ENCODE measurements at places on chromosomes 13 and 19. TPM values are rescaled to one million over a fixed set of nuclear protein-coding genes. Genes with fewer than 3 reads are reported as not detected.

CYP2B6 gene
- total RNA-seq: not detected

ARGLU1 gene
- total RNA-seq: 229 TPM

CARD8 gene
- 316 TPM for total RNA-seq

GJA3 gene
- not detected for total RNA-seq

ZNF667 gene
- total RNA-seq: 0.15 TPM

OR1I1 gene
- not detected for total RNA-seq

TGFBR3L gene
- total RNA-seq: 1.00 TPM

C19orf67 gene
- total RNA-seq: not detected

LGALS14 gene
- total RNA-seq: not detected

DZIP1 gene
- total RNA-seq: not detected

NDUFA11 gene
- total RNA-seq: 153 TPM

DNA sequence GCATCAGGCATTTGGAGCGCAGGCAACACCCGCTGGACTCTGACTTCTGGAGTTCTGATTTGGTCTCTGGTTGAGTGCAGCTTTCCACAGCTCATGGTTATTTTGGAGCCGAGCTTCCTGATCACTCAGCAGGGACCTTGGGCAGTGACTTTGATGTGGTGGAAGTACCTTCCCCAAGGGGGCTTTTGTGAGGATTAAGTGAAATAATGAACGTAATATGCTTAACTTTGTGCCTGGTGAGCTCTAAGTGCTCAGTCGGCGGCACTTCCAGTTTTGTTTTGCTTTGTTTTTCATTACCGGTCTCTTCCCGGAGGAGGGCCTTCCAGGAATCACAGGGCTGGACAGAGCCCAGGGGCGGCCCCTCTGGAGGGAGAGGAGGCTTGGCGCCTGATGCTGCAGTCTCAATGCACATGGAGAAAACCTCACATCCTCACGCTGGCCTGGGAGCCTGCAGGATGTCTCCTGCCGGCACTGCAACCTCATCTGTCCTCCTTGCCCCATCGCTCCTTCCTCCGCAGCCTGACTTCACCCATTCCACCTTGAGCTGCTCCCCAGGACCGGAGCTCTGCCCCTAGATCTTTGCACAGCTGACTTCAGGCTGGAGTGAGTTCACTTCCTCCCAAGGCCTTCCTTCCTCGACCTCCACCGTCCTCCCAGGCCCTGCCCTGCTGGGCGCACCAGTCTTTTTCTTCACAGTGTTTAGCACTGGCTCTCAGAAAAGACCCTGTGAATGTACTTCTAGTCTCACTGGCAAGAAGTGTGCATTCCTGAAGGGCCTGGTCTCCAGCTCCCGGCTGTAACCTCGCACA is 1.5 kb downstream of the PLEKHF1 start:
- DNase-seq: peak; percentile 42
- peak overlapping the region; percentile 92 for H3K27ac ChIP-seq
- no peaks in the 10 kb centered on the region for H3K27me3 ChIP-seq
- no peaks in the 10 kb centered on the region for H3K36me3 ChIP-seq
- peak overlapping the region; percentile 83 for H3K4me3 ChIP-seq

DNA sequence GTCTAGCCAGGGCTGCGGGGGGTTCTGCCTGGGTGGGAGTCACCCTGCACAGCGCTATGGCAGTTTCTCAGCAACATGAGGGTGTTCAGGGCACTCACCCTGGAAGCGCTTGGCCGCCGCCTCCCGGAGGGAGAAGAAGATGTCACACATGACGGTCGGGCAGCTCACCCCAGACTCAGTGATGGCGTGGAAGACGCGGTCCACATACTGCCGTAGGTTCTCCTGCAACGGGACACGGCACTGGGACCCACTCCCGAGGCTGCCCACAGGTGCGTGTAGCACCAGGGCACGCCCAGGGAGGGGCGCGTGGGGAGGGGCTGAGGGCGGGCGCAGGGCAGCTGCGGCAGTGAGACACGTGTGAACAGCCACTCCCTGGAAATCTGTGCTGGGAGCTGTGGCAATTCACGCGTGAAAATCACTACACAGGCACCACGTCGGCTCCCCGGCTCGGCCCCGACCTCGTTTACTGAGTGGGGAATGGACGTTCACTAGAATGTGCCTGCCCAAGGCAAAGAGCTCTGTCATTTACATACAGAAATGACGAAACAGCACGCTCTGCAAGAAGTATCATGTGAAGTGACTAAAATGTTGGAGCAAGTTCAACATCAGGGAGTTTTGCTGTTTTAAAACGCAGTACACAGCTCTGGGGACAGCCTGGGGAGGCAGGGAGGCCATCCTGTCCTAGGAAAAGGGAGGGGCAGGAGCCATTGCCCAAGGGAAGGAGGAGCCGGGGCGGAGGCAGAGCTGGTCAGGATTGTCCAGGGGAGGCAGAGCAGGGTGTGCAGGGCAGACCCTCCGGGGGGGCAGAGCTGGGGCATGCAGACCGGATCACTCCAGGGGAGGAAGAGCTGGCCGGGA is 41.5 kb upstream of the C13orf46 start:
- H3K4me3 ChIP-seq: no peak overlapping the region
- no peaks in the 10 kb centered on the region for H3K4me1 ChIP-seq
- H3K27ac ChIP-seq: no peak overlapping the region

GRCh38 chr13:50511877-50512341 is 331.6 kb downstream of the DLEU7 start:
- no peaks in the 10 kb centered on the region for H3K36me3 ChIP-seq
- no peak for DNase-seq
- H3K27me3 ChIP-seq: no peaks in the 10 kb centered on the region
- peaks cover 20% of the 10 kb centered on the region for H3K4me1 ChIP-seq
- H3K27ac ChIP-seq: peak overlapping the region; percentile 12

- peak; percentile 32 for DNase-seq
- H3K4me3 ChIP-seq: peak overlapping the region; percentile 49
- no peaks in the 10 kb centered on the region for H3K27me3 ChIP-seq
- H3K27ac ChIP-seq: peak overlapping the region; percentile 73
- no peaks in the 10 kb centered on the region for H3K36me3 ChIP-seq
These were observed 485 bp downstream of the CRYL1 start for GRCh38 chr13:20525144-20525600.

DNA sequence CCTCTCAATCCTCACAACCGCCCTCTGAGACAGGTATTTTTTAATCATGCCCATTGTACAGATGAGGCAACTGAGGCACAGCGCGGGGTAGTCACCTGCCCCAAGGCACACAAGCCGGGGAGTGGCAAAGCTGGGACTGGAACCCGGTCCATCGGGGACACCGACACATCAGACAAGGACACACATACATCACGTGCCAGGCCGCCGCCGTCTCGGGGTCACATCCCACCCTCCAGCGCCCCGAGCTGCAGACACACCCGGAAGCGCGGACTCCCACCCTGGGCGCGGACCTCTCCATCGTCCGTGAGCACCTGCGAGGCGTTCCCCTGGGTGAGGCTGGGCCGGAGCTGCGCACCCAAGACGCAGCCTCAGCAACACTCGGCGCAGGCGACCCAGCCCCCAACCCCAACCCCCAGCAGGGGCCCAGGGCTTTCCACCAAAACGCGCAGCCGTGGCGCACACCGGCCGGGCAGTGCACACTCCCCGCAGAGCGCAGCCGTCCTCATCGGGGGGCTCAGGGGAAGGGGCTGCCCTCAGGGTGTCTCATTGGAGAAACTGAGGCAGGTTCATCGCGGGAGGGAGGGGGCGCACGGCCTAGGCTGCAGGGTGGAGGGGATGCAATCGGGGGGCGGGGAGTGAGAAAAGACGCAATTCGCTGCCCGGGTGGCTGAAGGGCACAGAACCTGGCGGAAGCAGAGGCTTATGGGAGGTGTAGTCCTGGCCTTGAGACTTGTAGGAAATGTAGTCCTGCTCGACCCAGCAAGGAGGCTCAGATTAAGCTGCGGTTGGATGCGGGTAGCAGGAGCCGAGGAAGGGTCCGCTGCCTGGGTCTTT is 1.9 kb upstream of the LMTK3 start:
- peak overlapping the region; percentile 59 for H3K27ac ChIP-seq
- H3K4me3 ChIP-seq: peak overlapping the region; percentile 65
- peak; percentile 75 for DNase-seq

GRCh38 chr19:27964185-27964584 is 1248.8 kb downstream of the UQCRFS1 start:
- no peaks in the 10 kb centered on the region for H3K36me3 ChIP-seq
- no peaks in the 10 kb centered on the region for H3K4me1 ChIP-seq
- H3K27me3 ChIP-seq: no peaks in the 10 kb centered on the region
- no peak overlapping the region for H3K4me3 ChIP-seq
- no peak for DNase-seq

GRCh38 chr13:62125451-62125850 is 709.8 kb upstream of the PCDH20 start:
- H3K27me3 ChIP-seq: no peaks in the 10 kb centered on the region
- no peak overlapping the region for H3K4me3 ChIP-seq
- no peak for DNase-seq
- no peak overlapping the region for H3K27ac ChIP-seq

DNA sequence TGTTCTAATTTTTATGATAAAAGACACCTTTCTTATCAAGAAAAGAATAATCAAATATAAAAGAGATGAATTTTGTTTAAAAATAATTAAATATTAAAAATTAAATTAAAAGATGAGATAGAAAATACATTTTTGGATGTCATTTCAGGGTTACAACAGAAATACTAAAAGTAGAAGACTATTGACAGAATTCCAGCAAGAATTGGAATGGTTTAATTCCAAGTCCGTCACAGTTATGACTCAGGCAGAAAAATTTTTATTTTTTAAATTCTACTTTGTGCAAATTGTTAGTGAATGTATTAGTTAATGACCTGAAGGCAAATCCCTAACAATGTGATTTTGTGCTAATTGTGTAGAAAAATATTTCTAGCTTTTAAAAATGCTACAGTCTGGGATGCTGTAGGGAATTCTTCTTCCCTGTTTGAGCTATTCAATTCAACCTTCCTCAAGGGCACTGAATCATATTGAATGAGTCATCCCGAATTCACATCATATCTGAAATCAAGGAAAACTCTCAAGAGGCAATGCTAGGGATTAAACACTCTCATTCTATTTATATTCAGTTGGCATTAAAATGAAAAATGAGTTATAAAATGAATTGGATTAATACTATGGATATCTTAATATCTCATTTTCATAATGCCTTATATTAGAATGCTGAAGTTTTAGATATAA is 633.5 kb upstream of the ATXN8OS start:
- no peak overlapping the region for H3K4me3 ChIP-seq
- DNase-seq: no peak
- H3K36me3 ChIP-seq: no peaks in the 10 kb centered on the region
- no peak overlapping the region for H3K27ac ChIP-seq
- H3K4me1 ChIP-seq: no peaks in the 10 kb centered on the region
- no peaks in the 10 kb centered on the region for H3K27me3 ChIP-seq

GRCh38 chr13:110123041-110123809 is 183.7 kb downstream of the COL4A1 start:
- H3K27ac ChIP-seq: no peak overlapping the region
- no peaks in the 10 kb centered on the region for H3K36me3 ChIP-seq
- no peak overlapping the region for H3K4me3 ChIP-seq

GRCh38 chr13:40940841-40941240 is 78.3 kb downstream of the ELF1 start:
- no peak overlapping the region for H3K27ac ChIP-seq
- DNase-seq: no peak
- no peaks in the 10 kb centered on the region for H3K27me3 ChIP-seq
- H3K4me3 ChIP-seq: no peak overlapping the region
- peaks cover 13% of the 10 kb centered on the region for H3K4me1 ChIP-seq

- no peak overlapping the region for H3K4me3 ChIP-seq
- H3K27me3 ChIP-seq: no peaks in the 10 kb centered on the region
- no peaks in the 10 kb centered on the region for H3K36me3 ChIP-seq
- no peak overlapping the region for H3K27ac ChIP-seq
These were observed 4.2 kb upstream of the PAFAH1B3 start for GRCh38 chr19:42306646-42307045.

GRCh38 chr19:41409288-41409687 is 11.7 kb downstream of the BCKDHA start:
- peaks cover 29% of the 10 kb centered on the region for H3K36me3 ChIP-seq
- no peak overlapping the region for H3K4me3 ChIP-seq
- peaks cover 4% of the 10 kb centered on the region for H3K4me1 ChIP-seq

DNA sequence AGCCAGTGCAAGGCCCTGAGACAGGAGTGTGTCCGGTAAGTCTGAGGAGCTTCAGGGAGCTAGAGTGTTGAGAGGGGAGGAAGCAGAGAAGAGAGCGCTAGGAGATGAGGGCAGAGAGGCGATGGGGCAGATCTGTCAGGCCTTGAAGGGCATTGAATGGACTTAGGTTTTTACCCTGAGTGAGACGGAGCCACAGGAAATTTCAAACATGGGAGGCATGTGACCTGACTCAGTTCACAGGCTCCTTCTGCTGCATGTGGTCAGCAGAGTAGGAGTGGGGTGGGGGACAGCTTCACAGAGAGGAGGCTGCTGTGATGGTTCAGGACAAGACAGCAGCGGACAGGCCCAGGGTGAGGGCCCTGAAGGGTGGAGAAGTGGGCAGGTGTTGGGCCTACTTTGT is 2.5 kb upstream of the FAM98C start:
- H3K4me3 ChIP-seq: no peak overlapping the region
- no peak for DNase-seq
- H3K27me3 ChIP-seq: no peaks in the 10 kb centered on the region
- peaks cover 26% of the 10 kb centered on the region for H3K4me1 ChIP-seq
- no peak overlapping the region for H3K27ac ChIP-seq
- no peaks in the 10 kb centered on the region for H3K36me3 ChIP-seq

DNA sequence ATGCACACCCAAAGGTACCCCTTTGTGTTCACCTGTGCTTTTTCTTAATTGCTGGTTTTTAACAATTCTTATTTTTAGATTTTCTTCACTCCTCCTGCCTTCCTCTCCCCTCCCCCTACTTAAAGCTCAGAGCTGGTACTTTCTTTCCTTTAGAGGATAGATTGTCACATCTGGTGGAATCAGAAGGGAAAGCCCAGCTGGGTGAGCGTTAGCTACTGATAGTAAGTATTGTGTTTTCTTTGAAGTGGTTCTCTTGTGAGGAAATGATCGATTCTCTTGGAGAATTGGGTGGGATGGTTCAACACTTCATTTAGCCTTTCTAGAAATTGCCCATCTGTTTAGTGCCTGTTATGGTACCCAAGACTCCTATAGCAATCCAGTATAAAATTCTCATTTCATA is 84.8 kb downstream of the FLT1 start:
- no peak overlapping the region for H3K27ac ChIP-seq
- H3K27me3 ChIP-seq: peaks cover 4% of the 10 kb centered on the region
- H3K36me3 ChIP-seq: no peaks in the 10 kb centered on the region
- H3K4me3 ChIP-seq: no peak overlapping the region

DNA sequence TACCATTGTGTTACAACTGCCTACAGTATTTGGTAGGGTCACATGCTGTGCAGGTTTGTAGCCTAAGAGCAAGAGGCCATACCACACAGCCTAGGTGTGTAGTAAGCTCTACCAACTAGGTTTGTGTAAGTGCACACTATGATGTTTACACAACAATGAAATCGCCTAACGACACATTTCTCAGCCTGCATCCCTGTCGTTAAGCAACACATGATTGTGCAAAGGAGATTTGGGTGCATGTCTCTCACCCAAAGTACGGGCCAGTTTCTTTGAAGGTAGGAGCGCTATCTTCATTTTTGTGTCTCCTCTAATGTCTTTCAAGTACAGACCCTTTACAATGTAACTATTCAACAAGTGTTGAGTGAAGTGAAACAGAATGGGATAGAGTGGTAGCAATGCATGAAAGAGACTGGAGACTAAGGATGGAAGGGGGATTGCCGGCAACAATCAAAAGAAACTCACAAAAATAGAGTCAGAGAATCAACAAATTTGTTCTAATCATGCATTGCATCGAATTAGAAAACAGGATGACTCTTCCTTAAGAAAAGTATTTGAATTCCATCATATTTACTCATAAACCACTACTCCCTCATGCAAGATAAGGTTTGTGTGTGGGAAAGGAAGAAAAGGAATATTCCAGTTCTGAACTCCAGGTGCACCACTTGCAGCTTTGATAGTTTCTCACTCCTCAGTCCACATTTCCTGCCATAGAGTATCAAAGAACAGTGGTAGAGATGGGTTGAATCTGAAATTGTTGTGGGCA is 60.2 kb upstream of the TNFRSF19 start:
- H3K4me3 ChIP-seq: no peak overlapping the region
- H3K36me3 ChIP-seq: no peaks in the 10 kb centered on the region
- H3K4me1 ChIP-seq: no peaks in the 10 kb centered on the region
- H3K27me3 ChIP-seq: no peaks in the 10 kb centered on the region
- DNase-seq: no peak

All from CD4-positive, alpha-beta memory T cell (primary cell).